ENCODE measurements at places on chromosomes 11 and 22. TPM values are rescaled to one million over a fixed set of nuclear protein-coding genes. Genes with fewer than 3 reads are reported as not detected.

Gene GNAZ
- 0.33 TPM for total RNA-seq

Gene CBL
- total RNA-seq = 3.2 TPM

Gene JAML
- total RNA-seq = 1.9 TPM

Gene GAS2
- 34.2 TPM for total RNA-seq

Gene CDC45
- total RNA-seq = 0.65 TPM

Gene PRR5L
- total RNA-seq = 2.1 TPM

Gene BTG4
- not detected for total RNA-seq

Gene PITPNM1
- 19.2 TPM for total RNA-seq

Gene SAA4
- total RNA-seq = 738 TPM

Gene NDUFV1
- 192 TPM for total RNA-seq

Gene RIBC2
- total RNA-seq = not detected

Gene ZDHHC5
- 26.3 TPM for total RNA-seq

Gene RASL10A
- 1.0 TPM for total RNA-seq

Gene POTEH
- not detected for total RNA-seq

Gene CSF2RB
- total RNA-seq = 1.1 TPM

Gene MN1
- total RNA-seq = 1.2 TPM

Gene LMNTD2
- 13.4 TPM for total RNA-seq

Gene RFPL1
- total RNA-seq = 0.45 TPM

Gene BAIAP2L2
- 1.1 TPM for total RNA-seq

Gene PICALM
- 70.9 TPM for total RNA-seq

Gene TRIM34
- 1.3 TPM for total RNA-seq

Gene LRP5
- 114 TPM for total RNA-seq

Gene ARVCF
- total RNA-seq = 18.7 TPM

Gene IRAG1
- total RNA-seq = 0.53 TPM

Gene PHLDA2
- 1.3 TPM for total RNA-seq

Gene LRRN4CL
- not detected for total RNA-seq

Gene PNPLA5
- not detected for total RNA-seq

Gene TSPAN4
- 17.1 TPM for total RNA-seq

Gene TMEM25
- 37.5 TPM for total RNA-seq

Gene CEP164
- total RNA-seq = 11.7 TPM

Gene TRPM5
- total RNA-seq = not detected

Gene MB
- 0.48 TPM for total RNA-seq

Gene KBTBD4
- total RNA-seq = 7.0 TPM

Gene KDM4E
- total RNA-seq = not detected

Gene CD151
- 120 TPM for total RNA-seq

Gene BANF1
- total RNA-seq = 67.3 TPM

Gene APOL4
- total RNA-seq = 0.60 TPM

Gene KRTAP5-7
- total RNA-seq = not detected

Gene PGM2L1
- total RNA-seq = 0.70 TPM

Gene SFI1
- 7.6 TPM for total RNA-seq

Gene TIMM10
- 39.3 TPM for total RNA-seq

Gene SCN3B
- not detected for total RNA-seq
